ENCODE measurements at places on chromosomes 6 and 20.

DNA sequence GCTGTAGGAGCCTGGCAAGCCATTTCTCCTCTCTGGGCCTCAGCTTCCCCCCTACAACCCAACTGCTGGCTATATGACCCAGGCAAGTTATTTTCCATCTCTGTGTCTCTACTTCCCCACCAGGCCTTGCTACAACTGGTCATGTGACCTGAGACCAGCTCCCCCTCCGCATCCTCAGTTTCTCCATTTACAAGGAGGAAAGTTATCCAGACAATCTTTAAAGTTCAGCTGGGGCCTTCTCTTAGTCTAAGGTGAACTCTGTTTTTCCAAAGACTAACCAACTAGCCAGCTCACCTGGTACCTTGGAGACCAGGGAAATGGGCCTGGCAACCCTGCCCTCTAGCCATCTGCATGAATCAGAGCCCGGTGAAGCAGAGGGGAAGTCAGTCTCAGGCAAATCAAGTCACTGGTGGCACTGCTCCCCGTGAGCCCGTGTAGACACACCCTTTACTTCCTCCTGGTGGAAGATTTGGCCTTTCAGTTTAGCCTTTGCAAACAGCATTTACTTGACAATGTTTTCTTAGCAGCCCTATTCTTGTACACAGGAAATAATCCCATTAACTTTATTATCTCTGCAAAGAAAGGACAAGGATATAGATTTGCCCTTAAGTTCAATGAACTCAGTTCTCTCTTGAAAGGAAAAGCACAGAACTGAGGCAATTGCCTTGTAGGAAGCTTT lies 157.7 kb downstream of the VEGFA start:
- DNase-seq: no peak

GRCh38 chr6:43149265-43149664 lies 21.8 kb upstream of the SRF start:
- DNase-seq: no peak

DNA sequence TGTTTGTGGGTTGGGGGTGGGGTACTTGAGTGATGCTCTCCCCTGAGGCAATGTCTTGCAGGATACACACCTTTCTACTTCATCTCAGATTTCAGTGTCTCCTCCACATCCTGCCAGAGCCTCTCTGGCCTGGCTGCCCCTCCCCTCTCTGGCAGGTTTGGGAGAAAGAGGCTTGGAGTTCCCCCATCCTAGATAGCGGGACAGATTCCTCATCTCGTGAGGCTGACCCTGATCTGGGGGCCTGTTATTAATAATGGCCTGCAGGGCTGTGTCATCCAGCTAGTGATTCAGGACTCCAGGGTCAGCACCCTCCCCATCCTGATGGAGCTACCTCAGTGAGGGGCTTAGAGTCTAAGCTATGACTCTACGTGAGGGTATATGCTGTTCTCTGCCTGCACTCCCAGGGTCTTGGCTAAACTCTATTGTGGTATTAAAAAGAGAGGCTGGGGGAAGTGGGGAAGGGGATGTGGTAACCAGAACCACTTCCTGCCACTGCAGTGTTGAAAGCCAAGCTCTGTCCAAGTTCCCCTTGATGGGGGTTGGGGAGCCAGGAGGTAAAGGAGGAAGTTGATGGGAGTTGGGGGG lies 3.7 kb upstream of the MMP9 start:
- DNase-seq: no peak

GRCh38 chr6:42017021-42017643 lies 33.2 kb upstream of the TAF8 start:
- no peak for DNase-seq

DNA sequence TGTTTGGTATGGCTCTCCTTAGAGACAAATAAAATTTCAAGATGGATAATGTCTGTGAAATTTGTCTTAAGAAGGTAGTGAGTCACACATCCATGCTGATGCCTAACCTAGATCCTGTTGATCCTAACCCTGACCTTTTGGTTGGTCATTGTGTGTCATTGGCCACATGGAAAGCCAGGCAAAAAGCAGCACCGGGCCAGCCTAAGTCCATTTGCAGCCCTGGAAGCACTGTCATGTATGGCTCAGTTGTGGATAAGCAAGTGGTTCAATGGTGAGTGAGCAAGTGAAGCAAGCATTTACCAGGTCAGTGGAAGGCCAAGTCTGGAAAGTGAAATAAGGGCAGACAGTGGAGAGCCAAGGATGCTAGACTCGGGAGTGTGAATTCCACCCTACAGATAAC lies 12.1 kb upstream of the XRN2 start:
- DNase-seq: no peak

- no peak for DNase-seq
Measured at GRCh38 chr6:154488248-154488593, 22.3 kb downstream of the CNKSR3 start.

- no peak for DNase-seq
Measured at GRCh38 chr6:157885876-157886275, 62.8 kb downstream of the SNX9 start.

- DNase-seq: no peak
Measured at GRCh38 chr6:8085053-8085511, 17.3 kb downstream of the EEF1E1 start.

GRCh38 chr6:121515630-121516265 lies 80.3 kb downstream of the GJA1 start:
- no peak for DNase-seq

DNA sequence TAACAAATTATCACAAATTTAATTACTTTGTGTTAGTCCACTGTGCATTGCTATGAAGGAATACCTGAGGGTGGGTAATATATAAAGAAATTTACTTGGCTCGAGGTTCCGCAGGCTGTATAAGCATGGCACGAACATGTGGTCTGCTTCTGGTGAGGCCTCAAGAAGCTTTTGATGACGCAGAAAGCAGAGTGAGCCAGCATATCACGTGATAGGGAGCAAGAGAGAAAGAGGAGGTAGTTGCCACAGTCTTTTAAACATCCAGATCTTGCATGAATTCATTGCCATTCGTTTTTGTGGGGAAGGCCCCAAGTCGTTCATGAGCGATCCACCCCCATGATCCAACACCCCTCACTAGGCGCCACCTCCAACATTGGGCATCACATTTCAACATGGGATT lies 733.7 kb downstream of the GRIK2 start:
- DNase-seq: no peak

GRCh38 chr20:50344232-50345071 lies 153.8 kb downstream of the CEBPB start:
- no peak for DNase-seq

DNA sequence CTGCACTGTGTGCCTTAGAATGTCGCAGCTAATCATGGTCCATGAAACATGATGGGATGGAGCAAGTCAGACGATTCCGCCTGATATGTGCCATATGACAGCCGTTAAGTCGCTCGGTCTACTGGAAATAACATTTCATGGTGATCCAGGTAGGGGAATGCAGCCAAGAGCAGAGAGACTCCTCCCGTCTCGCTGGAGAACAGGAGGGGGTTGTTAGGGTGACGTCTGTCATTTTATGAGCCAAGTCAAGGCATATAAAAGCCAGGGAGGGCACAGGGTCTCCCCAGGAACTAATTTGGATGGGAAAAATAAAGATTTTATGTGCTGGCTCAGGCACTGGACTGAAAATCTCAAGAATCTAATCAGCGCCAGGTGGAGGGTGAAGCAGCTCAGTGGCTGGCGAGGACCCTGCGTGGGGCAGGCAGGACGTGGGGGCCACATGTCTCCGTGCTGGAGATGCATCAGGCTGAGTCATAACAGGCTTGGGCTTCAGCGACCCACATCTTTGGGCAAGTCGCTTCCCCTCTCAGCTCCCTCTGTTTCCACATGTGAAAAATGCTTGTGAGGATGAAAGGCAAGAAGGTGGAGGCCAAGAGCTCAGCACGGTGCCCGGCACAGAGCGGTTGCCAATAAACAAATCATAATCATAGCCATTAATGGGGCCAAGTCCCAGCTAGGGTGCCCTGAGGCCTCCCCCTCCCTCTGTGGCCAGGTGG lies 234.6 kb downstream of the ANKRD60 start:
- no peak for DNase-seq

- no peak for DNase-seq
Measured at GRCh38 chr6:104621396-104621795, 238.3 kb downstream of the HACE1 start.

GRCh38 chr20:39103732-39104131 lies 141.6 kb downstream of the DHX35 start:
- no peak for DNase-seq

GRCh38 chr6:22049002-22049401 lies 247.8 kb downstream of the PRL start:
- no peak for DNase-seq

DNA sequence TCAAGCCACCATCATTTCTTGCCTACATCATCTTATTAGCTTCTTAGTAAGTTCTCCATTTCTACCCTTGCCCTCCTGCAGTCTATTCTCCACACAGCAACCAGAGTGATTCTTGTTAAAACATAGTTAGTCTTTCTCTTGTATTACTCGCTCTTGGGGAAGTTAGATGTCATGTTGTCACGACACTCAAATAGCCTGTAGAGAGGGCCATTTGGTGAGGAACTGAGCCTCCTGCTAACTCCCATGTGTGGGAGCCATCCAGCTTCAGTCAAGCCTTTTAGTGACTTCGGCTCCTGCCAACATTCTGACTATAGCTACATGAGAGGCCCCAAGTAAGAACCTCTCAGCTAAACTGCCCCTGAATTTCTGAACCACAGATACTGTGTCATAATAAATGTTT lies 395.4 kb downstream of the CDC5L start:
- DNase-seq: no peak

DNA sequence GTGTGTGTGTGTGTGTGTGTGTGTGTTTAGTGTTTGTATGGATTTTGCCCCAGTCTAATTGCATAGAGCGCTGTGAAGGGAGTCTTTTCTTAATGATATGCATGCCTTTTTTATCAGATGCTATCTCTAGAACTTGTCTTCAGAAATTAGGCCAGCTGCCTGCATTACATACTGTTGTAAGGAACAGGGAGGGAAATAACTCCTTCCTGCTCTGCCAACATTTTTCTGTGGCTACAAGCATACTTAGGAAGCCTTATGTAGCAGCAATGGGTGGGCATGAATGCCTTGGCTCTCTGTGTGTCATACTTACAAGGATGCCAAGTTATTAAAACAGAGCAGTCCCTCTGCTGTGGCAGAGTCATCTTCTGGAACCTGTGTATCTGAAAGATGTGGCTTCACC lies 8.0 kb upstream of the COL21A1 start:
- no peak for DNase-seq

- no peak for DNase-seq
Measured at GRCh38 chr20:59207742-59208357, 44.2 kb downstream of the ZNF831 start.

DNA sequence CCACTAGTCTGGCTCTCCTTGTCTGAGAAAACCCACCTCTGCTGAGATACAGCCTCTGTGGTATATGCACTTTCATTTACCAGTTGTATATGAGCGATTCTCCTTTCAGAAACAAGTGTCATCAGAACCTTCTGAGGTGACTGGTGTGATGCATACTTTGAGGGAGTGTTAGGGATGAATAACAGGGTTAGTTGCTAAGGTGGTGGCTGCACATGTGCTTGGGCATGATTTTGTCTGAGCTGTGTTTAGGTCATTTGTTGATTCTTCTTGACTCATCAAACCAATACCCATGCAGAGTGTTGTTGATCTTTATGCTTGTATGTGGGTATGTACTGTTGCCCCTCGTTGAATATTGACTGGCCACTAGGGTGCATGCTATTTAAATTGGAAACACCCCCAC lies 25.7 kb downstream of the DTD1 start:
- no peak for DNase-seq

DNA sequence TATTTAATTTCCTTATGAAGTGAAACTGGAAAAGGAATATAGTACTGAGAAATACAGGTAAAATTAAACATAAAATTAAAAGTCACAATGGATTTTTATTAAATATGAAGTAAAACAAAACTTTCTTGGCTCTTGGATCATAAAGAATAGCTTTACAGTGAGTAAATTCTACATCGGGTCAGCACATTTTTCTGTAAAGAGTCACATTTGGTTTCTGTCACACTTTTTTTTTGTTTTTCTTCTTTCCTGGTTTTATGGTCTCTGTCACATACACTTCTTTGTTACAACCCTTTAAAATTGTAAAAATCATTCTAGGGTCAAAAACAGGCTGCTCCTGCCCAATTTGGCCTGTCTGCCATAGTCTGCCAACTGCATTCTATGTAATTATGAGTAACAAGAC lies 254.4 kb upstream of the POU3F2 start:
- DNase-seq: no peak

DNA sequence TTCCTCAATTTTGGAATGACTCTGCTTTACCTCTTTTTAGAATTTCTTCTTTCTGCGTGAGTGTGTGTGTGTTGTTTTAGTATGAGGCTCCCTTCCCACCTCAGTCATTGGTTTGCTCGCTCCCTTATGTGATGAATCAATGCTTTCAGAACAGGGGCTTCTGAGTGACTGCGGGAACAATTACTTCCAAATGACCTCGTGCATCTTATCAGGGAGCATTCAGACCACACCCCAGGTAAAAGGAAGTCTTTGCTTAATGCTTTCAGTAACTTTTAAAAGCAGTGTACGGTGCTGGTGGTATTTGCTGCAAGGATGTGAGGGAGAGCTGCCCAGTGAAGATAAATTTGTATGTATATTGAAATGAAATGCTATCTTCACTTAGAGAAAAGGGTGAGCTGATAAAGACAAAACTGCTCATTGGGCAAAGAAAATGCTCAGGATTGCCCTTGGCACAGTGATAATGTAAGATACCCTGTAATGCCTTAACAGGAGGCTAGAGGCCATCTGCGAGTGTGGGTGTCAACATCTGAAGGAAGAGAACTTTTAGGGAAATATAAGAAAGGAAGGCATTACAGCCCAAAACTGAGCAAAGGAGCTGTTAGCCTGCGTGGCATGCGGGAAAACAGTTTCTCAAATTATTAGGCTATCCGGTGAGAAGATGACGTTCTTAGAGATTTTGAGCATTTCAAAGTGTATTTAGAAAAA lies at the start of gene MLIP:
MLIP (plus strand) TSS at position 103 of the 705 bp plus-strand sequence; CDS start at position 140, 37 bp downstream.
- no peak for DNase-seq

DNA sequence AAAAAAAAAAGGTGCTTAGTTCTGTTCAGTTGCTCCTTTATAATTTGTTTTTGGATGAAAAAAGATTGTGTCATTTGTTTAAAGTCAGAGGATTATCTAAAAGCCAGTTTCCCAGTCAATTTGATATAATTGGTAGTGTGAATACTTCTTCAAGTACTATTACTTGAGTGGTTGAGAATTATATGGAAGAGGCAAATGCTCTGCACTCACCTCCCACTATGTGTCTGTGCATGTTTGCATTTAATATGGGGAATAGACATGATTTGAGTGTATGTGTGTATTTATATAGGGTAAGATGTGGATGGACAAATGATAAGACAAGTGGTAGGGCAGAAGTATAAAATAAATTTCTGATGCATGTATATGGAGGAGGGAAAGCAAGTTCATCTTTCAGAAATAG lies 15.8 kb downstream of the GJA1 start:
- no peak for DNase-seq

- no peak for DNase-seq
Measured at GRCh38 chr6:53889365-53889764, 94.6 kb downstream of the LRRC1 start.

GRCh38 chr20:63316502-63316921 lies 23.5 kb downstream of the COL20A1 start:
- DNase-seq: no peak

DNA sequence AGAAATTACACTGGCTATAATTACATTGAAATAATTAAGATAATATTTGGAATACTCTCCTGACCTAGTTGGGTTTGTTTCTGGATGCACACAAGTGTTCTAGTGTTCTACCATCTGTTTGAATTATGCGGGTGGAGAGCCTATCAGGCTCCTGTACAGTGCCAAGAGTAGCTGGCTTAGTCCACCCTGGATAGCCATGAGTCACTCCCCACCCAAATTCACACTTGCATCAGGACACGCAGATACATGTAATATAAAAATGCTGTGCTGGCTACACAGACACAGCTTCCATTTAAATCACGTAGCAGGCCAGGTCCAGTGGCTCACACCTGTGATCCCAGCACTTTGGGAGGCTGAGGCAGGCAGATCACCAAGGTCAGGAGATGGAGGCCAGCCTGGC lies 686.2 kb upstream of the SLC35B3 start:
- DNase-seq: no peak

All from NCI-H774 (cell line).